Erythroblast (primary cell): ENCODE measurements at places on chromosomes 4 and X.

- no peak for DNase-seq
These were observed 11.6 kb downstream of the VEGFC start for GRCh38 chr4:176780995-176781738.

GRCh38 chr4:71255976-71256375 lies 82.8 kb upstream of the SLC4A4 start:
- no peak for DNase-seq

- DNase-seq: no peak
These were observed 377.2 kb upstream of the ANXA10 start for GRCh38 chr4:167715176-167715575.

GRCh38 chr4:33088713-33089112 lies 2368.5 kb downstream of the PCDH7 start:
- no peak for DNase-seq

- DNase-seq: no peak
These were observed 255.7 kb upstream of the RPS6KA3 start for GRCh38 chrX:20522420-20522819.

- no peak for DNase-seq
These were observed 59.3 kb upstream of the UBQLN2 start for GRCh38 chrX:56503941-56504673.

GRCh38 chr4:85842540-85842939 lies 367.6 kb downstream of the ARHGAP24 start:
- DNase-seq: no peak

DNA sequence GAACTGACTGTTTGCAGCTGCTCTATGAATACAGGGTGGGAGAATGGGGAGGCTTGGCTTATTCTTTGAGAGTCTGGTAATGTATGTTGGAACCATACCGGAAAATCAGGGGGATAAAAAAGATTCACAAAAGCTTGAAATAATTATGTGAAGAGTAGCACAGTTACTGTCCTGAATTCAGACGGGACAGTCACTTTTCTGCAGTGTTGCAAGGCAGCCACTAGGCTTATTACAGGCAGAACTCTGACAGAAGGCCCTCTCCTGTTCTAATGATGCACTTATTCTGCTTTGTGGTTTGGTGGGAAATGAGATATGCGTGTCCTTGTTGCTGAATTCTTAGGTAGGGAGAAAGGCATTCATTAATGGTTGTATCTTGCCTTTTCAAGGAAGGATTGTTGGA lies 37.2 kb downstream of the GUCY1B1 start:
- DNase-seq: no peak

GRCh38 chr4:125016892-125017299 lies 297.9 kb upstream of the FAT4 start:
- DNase-seq: no peak

- no peak for DNase-seq
These were observed 1.9 kb upstream of the MAGEB3 start for GRCh38 chrX:30228526-30228925.

DNA sequence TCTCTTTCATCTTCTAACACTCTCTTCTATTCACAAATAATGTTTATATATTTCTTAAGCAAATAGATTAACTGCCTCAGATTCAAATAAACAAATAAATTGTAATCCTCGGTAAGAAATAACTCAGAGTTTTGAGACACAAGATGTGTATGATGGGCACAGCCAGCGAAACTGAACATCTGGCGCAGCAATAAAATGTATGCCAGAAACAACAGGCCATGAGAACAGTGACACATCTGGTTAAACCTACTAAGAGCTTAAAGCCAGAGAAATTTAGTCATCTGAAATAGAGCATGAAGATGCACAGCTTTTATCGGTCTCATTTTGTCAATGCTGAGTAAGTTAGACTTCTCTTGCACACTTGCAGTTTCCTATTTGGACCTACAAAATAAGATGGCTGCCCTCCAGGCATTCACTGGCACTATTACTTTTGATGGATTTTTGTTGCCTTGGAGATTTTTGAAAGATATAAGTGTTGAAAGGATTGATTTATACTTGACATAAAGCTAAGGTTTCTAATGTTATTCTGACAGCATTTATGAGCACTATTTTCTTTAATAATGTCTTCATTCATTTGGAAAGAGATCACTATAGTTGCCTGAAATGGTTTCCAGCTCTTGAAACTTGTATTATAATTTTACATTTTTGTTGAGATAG lies 1444.0 kb downstream of the PCDH18 start:
- no peak for DNase-seq

- peak; percentile 58 for DNase-seq
These were observed 577 bp upstream of the GLRA2 start for GRCh38 chrX:14528629-14529289.

GRCh38 chr4:791898-792625 lies 33.9 kb downstream of the CPLX1 start:
- DNase-seq: peak; percentile 29

- DNase-seq: no peak
These were observed 73.0 kb upstream of the ZNF518B start for GRCh38 chr4:10530137-10530786.

GRCh38 chrX:155216940-155217440 lies 730 bp downstream of the VBP1 start:
- peak; percentile 59 for DNase-seq

GRCh38 chr4:128565565-128566186 lies 243.8 kb upstream of the JADE1 start:
- DNase-seq: peak; percentile 56

DNA sequence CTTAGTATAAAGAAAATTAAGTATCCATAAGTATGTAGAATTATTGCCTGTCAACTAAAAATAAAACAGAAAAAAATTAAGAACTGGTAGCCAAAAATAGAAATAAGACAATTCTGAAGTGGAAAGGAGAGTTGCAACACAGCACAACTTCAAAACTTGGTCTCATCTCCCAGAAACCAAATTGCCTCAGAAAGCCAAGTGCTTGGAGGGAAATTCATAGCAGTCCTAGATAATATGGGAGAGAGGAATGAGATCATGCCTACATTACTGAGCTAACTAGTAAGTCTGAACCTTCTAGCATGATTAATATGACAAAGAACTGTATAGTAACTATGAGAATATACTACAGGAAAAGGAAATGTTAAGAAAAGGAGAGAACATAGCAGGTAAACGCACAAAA lies 256.5 kb downstream of the LDB2 start:
- no peak for DNase-seq

DNA sequence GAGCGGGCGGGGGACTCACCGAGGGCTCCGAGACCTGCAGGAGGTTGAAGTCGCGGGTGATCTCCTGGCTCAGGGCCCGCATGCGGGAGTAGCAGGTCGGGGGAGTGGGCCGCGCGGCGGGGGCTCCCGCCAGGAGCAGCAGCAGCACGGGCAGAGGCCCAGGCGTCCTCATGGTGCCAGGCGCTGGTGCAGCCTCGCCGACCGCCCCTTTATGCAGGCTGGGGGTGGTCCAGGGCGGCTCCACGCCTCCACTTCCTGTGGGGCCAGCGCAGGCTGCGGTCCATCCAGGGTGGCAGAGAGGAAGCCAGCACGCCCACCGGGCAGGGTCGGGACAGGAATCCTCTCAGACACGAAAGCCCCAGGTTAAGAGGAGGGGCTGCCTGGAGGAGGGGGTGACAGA lies at the start of gene CYTL1:
CYTL1 (minus strand) TSS at position 185 of the 400 bp plus-strand sequence; CDS start at position 172, 13 bp downstream.
- DNase-seq: peak; percentile 42

GRCh38 chr4:86529436-86529835 lies 64.7 kb upstream of the PTPN13 start:
- DNase-seq: no peak

- no peak for DNase-seq
These were observed 293.4 kb upstream of the BOD1L1 start for GRCh38 chr4:13920901-13921300.

- DNase-seq: no peak
These were observed 6.9 kb downstream of the CETN2 start for GRCh38 chrX:152823657-152824056.

DNA sequence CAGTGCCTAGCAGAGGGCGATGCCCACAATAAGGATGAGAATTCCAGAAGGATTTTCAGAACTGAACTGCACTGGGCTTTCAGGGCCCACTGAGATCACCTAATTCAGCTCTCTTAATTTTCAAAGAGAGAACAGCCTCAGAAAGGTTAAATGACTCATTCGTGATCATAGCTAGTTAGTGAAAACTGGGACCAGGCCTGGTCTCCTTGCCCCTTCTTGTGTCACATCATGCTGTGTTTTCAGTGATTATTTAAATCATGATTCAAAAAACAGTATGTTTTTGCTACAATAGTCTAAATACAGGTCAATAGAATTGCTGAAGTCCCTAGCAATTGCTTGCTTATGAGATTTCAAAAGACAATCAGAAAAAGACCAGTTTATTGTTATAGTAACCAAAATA lies 136.4 kb upstream of the PLAC1 start:
- no peak for DNase-seq

DNA sequence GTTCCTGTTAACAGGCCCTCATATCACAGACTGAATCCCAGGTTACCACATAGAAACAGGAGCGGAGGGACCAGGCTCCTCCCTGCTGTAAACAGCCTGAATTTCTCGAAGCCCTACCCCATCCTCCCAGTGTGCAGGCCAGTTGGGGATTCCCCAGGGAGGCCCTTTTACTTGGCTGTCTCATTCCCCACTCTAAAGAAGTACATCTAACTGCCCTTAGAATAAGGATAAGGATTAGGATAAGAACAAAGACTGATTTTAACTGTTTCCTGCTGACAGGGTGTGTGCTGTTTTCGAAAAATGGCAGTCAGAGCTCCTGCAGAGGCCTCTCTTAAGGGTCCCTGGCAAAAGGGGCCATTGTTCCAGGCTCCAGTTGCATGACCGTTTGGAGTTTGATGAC lies 133.7 kb downstream of the PAPSS1 start:
- no peak for DNase-seq

DNA sequence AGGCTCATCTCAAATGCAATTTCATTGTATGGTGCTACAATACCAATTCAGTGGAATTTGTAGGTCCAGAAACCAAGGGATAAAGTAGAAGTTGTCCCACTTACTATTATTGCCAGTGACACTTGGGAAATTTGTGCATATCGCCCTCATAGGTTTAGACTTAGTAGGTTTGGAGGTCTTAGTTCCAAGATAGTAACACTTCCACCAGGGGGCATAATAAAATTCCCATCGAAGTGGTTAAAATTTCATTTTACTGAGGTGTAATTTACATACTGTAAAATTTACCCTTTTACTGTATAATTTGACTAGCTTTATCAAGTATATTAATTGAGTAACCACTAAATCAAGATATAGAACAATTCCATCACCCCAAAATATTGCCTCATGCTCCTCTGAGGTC lies 174.6 kb downstream of the INPP4B start:
- DNase-seq: peak; percentile 3

GRCh38 chr4:183202523-183202922 lies 103.5 kb downstream of the WWC2 start:
- no peak for DNase-seq

- no peak for DNase-seq
These were observed 93.5 kb downstream of the SEL1L3 start for GRCh38 chr4:25769251-25769650.

DNA sequence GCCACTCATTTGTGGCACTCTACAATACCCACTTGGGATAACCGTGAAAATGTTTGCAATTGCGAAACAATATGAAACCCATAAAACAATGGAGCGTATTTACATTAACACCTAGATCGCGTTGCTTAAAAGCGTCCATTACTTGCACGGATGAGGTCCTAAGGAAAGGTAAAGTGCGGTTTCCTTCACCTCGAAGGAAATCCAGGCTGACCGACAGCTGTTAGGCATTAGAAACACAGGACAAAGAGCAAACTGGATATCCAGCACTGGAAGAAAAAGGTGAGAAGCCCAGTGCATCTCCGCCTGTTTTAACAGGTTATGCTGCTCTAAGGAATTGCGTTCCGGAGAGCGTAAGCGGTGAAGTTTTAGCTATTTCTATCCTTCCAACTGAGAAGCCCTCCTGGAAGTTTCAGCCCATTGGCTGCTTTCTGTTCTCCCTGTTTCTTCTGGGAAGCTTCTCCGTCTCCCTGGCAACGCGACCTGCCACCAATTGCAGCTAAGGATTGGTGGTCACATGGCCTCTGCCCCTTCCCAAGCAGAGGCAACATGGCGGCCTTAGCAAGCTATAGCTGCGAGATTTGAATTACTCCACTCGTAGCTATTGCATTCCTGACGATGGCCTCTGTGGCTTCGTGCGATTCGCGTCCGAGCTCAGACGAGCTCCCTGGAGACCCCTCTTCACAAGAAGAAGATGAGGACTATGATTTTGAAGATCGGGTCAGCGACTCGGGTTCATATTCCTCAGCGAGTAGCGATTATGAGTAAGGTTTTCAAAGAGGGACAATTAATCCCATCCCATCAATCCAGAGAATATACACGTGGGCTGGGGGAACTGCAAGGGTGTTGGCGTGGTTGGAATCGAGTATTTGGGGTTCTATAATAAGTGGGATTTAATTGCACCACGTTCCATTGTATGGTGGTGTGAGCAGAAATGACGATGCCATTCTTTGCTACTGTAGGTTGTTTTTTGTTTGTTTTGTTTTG lies at the start of gene INTU:
INTU (plus strand) TSS at position 538 of the 984 bp plus-strand sequence; CDS start at position 616, 78 bp downstream.
- peak; percentile 89 for DNase-seq

GRCh38 chr4:86818211-86818610 lies 31.0 kb downstream of the SLC10A6 start:
- no peak for DNase-seq

- no peak for DNase-seq
These were observed 51.3 kb downstream of the UGT8 start for GRCh38 chr4:114649908-114650307.

- no peak for DNase-seq
These were observed 950.2 kb upstream of the SLIT2 start for GRCh38 chr4:19301527-19301926.

DNA sequence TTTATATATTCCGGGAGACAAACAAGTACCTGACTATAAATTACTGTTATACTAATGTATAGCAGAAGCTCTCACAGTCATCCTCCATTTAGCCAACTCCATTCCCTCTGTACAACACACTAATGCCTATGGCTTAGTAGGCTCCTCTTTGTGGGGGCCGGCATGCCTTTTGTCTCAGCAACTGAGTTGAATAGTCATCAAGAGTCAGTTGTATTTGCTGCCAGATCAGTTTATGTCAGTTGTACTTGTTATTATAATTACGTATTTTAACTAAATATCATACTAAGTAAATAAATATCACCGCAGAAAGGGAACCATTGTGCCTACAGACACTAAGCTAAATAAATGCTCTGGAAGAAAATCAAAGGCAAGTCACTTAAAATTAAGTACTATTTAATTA lies 9.9 kb downstream of the PRMT9 start:
- DNase-seq: no peak

GRCh38 chr4:2350982-2351381 lies 67.5 kb downstream of the ZFYVE28 start:
- DNase-seq: no peak

- no peak for DNase-seq
These were observed 229.4 kb downstream of the LDB2 start for GRCh38 chr4:16669036-16669435.

- no peak for DNase-seq
These were observed 104.8 kb upstream of the PDE5A start for GRCh38 chr4:119733431-119733830.

- peak; percentile 29 for DNase-seq
These were observed 334.5 kb upstream of the SLC7A11 start for GRCh38 chr4:138576684-138577083.

GRCh38 chr4:156762851-156763250 lies 208.7 kb downstream of the PDGFC start:
- no peak for DNase-seq

GRCh38 chr4:60885011-60885410 lies 315.1 kb upstream of the ADGRL3 start:
- no peak for DNase-seq

- no peak for DNase-seq
These were observed 170.5 kb downstream of the SLC39A8 start for GRCh38 chr4:102174719-102175189.

GRCh38 chrX:32495855-32496254 lies 715.5 kb downstream of the DMD start:
- DNase-seq: no peak
